ENCODE measurements at places on chromosomes 11 and 22.

DNA sequence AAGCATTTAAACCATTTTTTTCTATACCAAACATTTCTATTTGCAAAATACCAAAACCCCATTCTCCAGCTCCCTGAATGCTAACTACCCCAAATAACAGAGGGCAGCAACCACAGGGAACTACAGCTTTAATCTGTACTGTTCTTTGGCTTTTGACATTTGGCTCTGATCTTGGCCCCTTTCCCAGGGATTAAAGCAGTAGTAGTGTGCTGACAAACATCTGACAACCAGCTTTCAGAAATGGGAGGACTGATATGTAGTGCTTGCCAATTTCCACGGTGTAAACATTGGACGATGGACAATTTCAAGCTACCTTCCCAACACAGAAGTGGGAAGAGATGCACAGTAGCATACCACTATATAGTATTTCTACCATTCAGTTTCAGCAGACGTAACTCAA lies 88.4 kb upstream of the TEAD1 start:
- no peak for DNase-seq

DNA sequence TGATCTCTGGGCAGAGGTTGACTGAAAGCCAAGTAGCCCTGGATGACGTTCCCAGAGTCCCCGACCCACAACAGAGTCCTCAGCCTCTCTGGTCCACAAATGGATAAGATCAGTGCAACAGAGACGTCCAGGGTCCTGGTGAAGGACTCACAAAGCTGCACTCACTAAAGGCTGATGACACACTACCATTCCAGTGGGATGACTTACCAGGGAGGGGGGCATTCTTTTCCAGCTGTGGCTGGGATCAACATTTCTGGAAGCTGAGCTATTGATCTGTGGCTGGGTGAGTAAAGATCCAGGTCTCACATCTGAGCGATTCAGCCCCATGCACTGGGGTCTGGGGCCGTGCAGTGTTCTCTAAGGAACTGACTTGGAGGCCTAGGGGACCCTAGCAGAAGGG lies 296.2 kb downstream of the NTM start:
- no peak for DNase-seq

DNA sequence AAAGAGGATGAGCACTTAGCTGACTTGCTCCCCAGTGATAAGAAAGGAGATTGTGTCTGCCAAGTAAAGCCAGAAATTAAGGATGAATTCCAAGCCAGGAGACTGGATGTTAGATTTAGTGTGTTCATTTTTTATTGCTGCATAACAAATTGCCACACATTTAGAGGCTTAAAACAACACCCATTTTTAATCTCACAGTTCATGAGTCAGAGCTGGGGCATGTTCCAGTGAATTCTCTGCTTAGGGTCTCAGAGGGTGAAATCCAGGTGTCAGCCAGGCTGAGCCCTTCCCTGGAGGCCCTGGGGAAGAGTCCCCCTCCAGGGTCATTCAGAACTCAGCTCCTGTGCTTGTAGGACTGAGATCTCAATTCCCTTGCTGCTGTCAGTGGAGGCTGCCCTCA lies 352.8 kb downstream of the BUD13 start:
- no peak for DNase-seq

GRCh38 chr22:30970356-30970746 lies 1.3 kb downstream of the TUG1 start:
- DNase-seq: no peak

- DNase-seq: no peak
Measured at GRCh38 chr11:724778-725386, 18.9 kb downstream of the EPS8L2 start.

DNA sequence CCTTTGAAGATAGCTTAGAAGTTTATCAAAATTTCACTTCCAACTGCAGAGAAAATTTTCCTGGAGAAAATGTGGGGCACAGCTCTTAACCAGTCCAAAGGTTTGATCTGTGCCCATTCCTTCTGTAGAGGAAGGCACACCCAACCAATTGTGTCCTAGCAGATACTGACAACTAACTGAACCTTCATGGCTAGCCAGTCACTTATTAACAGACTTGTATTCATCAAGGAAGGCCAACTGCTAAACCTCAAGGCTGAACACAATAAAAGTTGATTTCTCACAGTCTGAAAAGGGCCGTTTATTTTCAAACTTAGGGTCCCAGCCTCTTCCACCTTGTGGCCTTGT lies 19.5 kb downstream of the SYT13 start:
- no peak for DNase-seq

- no peak for DNase-seq
Measured at GRCh38 chr22:32200752-32201151, 4.1 kb downstream of the RFPL2 start.

GRCh38 chr11:22510741-22511140 lies 114.9 kb downstream of the FANCF start:
- DNase-seq: no peak

DNA sequence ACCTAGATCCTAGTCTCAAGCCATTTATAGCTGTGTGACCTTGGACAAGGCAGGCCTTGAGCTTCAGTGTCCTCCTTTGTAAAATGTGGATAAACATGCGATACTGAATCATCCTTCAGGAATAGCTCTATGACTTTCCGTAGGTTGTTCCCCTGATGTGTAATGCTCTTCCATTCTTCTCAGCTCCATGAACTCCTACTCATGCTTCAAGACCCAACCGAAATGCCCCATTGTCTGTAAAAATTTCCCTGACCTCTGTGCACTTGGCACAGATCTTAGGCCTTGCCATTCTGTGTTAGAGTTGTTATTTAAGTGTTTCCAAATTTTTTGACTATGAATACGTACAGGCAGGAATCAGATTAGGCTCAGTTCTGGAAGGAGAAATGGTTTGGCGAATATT lies 3.3 kb upstream of the BEST1 start:
- DNase-seq: no peak

DNA sequence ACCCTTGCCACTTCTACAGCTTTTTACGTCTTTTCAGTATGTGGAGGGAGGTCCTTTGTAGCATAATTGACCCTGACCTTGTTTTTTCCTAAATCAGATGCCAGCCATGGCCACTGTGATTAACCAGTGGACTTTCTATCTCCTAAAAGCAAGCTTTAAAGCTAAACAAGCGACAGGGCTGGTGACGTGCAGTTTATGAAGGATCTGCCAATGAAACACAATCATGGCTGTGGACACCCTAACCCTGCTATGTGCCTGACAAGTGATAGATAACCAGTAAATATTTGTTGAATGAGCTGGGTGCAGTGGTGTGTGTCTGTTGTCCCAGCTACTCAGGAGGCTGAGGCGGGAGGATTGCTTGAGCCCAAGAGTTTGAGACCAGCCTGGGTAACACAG lies 64.2 kb downstream of the LIF start:
- DNase-seq: no peak

Data from esophagus squamous epithelium (tissue), 5 donors.